ENCODE measurements at places on chromosomes 7 and 10.

DNA sequence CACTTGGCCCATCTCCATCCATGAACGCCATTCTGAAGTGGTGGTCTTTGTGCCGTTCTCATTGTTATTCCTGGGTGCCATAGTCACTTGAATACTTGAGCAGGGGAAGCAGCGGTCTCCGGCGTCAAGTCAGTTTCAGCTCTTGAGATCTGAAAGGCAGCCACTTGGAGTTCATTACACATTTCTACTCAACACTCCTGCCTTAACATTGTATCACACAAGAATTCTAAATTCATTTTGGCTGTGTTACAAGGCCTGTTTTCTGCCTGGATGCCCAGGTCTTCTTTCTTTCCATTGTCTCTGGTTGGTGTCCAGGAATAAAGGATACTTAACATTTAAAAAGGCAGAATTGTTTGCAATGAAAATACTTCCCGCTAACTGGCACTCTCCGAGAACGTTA lies 69.0 kb upstream of the RAB11FIP2 start:
- no peak for DNase-seq

DNA sequence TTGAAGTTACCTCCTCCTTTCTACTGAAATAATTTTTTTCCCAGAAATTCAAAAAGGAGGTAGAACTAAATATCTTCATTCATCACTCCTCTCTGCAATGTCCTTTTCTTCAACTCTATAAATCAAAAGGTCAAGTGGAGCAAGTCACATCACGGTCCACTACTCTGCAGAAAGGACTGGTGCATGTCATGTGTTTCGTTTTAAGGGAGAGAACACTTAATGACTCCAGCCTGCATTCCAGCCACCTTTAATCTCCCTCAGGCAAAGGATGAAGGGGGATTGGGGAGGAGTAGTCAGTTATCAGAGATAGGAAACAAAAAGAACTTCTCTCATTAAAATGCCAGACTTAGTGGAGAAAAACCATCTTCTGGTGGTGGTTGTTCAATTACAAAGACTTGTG lies 78.9 kb downstream of the ANK3 start:
- no peak for DNase-seq

GRCh38 chr10:42969909-42970308 lies 107.0 kb upstream of the RET start:
- DNase-seq: no peak

- no peak for DNase-seq
Observed at GRCh38 chr7:148772297-148773089, 73.8 kb downstream of the CUL1 start.

DNA sequence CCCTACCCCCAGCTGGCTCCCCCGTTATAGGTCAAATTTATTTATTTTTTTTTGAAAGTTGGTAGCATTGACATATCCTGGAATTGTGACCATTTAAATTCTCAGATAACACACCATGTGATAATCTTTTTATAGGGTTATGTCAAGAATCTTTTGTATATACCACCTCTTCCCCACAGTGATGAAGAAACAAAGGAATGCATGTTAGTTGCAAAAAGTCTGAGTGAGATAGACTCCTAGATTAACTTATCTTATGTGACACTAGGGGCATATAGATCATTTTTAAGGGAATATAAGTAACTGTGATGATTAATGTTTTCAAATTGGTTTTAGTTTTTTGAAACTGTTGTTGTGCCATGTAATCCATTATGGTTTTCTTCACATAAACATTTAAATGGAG lies 68.3 kb downstream of the MLLT10 start:
- DNase-seq: no peak

GRCh38 chr7:80918399-80918798 lies 452 bp downstream of the SEMA3C start:
- DNase-seq: no peak
